Activated naive CD4-positive, alpha-beta T cell (primary cell): ENCODE measurements at places on chromosomes 1 and 21.

DNA sequence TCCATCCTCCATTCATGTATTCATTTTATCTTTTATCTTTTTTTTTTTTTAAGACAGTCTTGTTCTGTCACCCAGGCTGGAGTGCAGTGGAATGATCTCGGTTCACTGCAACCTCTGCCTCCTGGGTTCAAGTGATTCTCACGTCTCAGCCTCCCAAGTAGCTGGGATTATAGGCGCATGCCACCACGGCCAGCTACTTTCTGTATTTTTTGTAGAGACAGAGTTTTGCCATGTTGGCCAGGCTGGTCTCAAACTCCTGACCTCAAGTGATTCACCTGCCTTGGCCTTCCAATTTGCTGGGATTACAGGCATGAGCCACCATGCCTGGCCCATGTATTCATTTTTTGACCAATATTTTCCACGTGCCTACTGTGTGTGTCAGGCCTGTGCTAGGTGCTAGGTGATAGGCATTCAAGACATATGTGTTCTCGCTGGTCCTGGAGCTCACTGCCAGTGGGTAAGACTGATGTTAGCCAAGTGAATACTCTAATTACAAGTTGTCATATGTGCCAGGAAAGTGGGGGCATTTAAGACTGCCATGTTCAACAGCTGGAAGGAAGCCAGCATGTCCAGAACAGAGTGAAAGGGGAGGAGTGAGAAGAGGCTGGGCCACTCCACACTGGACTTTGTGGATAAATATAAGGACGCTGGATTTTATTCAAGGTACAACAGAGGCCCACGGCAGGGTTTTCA is 5.3 kb upstream of the CELSR2 start:
- no peak for DNase-seq

DNA sequence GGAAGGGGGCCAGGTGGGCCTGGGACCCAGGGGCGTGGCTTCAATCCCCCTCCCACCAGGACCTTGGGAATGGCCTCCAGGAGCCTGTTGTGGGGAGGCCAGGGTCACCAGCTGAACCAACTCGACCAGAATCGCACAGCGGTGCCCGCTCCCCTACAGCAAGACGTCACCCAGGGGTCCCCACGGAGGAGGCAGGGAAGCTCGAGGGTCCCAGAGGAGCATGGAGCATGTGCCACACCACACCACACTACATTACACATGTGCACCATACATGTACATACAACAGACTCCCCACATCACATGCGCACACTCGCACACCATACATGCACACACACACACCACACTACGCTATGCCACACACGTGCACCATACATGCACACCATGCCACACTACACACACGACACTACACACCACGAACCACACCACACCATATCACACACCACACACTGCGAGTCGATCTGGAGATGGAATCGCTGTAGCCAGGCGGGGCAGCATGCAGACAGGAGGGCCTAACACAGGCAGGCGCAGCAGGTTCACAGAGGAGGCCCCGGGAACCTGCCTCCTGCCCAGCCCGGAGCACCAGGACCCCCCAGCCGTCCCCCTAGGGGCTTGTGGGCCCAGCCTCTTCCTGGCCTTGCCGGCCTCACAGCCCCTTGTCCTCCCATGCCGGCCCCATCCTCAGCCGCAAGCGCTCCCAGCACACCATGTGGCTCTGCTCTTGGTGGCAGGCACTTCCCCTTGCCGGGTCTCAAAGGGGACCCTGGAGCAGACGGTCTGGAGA is 596 bp downstream of the ITGB2 start:
- no peak for DNase-seq

- no peak for DNase-seq
These were observed 53.4 kb upstream of the CITED4 start for GRCh38 chr1:40915581-40915980.

GRCh38 chr1:203649551-203649998 is 22.9 kb downstream of the ATP2B4 start:
- no peak for DNase-seq

DNA sequence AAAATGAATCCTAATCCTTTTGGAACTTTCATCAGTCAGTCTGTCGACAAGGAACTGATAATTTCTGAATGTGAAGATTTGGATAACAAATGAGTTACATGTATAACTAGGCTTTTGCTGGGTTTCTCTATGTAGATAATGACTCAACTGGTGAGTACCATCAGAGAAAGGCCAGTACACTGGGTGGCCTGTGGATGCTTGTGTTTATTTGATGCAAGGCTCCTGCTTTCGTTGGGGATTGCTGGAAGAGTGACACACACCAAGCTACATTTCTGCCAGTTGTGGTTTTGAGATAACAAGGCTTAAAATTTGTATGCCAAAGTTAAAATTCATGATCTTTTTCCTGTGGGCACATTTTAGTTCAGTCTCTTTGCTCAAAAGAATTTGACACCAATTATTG is 115.7 kb upstream of the UBE2U start:
- no peak for DNase-seq

DNA sequence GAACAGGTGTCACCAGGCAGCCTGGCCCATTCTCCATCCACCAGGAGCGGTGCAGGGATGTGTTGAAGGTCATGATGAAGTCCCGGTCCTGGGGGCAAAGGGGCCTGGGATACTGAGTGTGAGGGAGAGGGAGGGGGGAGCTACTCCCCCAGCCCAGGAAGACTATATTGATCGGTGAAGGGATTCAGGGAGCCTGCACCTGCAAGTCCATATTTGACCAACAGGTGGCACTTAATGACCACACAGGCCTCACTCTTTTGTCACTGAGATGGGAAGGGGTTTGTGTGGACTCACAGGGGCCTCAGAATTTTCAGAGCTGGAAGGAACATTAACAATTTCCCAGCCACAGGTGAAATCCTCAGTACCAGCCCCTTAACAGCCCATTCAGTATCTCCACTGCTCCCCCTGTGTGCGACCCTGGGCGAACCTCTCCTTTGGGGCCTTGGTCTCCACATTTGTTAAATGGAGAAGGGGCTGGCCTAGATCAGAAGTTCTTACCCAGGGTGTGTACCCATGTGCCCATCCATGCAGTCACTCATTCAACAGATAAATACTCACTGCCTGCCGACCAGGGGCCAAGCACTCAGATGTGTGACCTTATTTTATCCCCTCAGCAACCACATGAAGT is 55.6 kb downstream of the NKAIN1 start:
- DNase-seq, result no peak

GRCh38 chr1:86852782-86853408 is 61.0 kb downstream of the SELENOF start:
- DNase-seq, result no peak

DNA sequence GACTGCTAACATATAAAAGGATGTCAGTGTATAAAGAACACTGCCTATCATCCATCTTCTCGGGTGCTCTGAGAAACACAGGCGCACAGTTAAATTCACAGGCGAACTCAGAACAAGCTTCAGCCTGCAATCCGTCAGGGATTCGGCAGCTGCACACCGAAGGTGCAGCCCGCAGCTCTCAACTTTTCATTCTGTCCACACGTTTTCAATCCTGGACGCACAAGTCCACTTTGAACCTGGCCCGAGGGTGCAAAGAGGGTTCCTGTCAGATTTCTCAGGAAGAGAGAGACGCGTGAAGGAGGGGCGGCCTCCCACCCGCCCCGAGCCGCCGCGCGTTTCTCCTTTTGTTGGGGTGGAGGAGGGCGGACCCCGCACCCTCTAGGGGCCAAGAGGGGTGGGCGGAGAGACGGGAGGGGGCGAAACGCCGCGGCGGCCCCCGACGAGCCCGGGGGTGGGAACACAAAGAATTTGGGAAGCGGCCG is 724 bp downstream of the DOCK7 start:
- DNase-seq, result no peak

DNA sequence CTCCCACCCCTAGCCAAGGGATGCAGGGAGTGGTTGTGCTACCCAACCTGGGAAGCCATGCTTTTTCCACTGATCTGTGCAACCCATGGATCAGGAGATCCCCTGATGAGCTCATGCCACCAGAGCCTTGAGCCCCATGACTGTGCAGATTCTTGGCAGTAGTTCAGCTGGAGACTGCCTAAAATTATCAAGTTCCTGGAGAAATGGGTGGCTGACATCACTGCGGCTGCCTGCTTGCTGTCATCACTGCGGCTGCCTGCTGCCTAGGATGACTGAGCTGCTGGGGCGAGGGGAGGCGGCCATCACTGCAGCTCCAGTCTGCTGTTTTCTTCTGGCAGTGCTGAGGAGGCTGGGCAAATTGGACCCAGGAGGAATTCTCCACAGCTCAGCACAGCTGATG is 159.2 kb downstream of the AGBL4 start:
- DNase-seq, result no peak

DNA sequence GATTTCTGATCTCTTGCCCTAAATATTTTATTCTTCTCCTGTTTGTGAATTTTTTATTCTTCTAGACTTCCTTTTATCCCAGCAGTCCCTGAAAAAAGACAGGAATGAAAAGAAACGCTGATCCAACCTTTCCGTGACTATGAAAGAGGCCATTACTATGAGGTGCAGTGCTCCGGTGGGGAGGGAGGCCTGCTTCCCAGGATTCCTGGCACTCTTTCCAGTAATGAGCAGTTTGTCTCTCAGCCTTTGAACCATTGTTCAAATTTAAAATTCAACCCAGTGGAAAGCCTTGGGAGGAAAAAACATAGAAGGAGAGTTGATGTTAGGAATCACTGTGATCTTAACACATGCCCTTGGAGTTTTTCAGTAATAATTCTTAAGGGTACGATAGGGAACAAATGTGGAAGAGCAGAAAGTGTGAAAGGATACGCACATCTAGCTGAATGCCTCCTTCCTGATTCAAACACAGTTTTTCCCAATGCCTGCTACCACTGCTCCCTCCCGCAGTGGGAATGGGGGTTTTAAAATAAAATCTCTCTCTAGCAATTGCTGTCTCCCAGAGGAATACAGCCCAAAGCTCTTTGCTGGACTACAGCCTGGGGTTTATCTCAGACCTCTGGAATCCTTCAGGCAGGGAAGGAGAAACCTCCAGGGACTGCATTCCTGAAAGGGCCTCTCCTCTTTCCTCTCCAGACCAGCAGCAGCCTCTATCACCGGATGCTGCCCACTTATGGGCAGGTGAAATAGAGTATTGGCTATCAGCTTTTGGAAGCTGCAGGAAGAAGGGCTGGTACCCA is 6.1 kb downstream of the IER5 start:
- no peak for DNase-seq

DNA sequence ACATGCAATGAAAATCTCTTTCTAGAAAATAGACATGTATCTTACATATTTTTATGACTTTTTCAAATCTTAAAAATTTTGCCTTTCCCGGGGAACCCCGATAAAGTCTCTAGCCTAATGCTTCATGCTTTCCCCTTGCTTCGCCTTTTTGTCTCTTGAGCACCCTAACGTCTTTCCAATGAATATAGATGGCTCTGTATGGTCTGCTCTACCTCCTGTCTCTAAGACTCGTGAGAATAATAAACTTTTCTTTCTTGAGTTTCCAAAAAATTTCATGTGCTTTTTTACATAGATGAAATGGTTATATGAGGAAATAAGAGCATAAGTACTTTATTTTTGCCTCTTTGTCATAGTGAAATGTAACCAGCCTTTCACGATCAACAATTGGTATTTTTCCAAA is 202.6 kb downstream of the PDE4B start:
- DNase-seq, result no peak

GRCh38 chr1:175622362-175622761 is 121.0 kb downstream of the TNR start:
- no peak for DNase-seq

DNA sequence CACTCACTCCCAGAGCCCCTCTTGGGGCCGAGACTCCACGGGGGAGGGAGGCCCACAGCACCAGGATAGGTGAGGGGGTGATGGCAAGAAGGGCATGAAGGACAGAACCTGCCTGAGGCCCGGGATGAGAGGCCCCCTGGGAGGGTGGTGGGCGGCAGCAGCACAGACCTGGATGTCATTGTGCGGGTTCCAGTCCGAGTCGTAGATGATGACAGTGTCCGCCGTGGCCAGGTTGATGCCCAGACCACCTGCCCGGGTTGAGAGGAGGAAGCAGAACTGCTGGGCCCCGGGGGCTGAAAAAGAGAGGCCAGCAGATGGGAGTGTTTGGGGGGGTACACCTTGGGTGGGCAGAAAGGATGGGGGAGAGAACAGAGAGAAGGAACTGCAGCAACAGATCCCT is 50.1 kb downstream of the CHD5 start:
- DNase-seq, result no peak

DNA sequence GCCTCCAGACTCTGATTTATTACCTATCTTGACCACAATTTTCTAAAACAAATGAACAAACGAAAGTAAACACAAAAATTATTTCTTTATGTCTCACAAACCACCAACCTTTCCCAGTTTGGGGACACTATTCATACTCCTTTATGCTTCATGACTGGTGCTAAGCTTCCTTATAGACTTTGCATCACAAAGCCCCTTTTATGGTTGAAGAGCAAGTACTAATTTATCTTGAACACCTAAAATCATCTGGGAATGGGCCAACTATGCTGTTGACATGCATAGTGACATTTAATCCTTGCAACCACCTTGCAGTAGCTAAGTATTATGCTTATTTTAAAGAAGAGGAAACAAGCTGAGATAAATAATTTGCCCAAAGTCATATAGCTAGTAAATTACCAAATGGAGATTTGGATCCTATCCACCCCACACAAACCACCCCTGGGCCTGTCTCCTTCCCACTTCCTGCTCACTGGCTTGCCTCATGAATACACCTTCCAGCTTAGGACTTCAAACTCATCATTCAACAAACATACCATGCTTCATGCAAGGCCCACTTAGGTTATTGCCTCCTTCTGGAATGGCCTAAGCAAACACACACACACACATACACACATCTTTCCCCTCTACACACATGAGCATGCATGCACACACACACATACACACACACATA is 192.2 kb downstream of the PLPP3 start:
- no peak for DNase-seq
